ENCODE measurements at places on chromosomes 12 and 14.
A peak's percentile ranks its signal among the peaks of the same experiment; 100 is the strongest.

DNA sequence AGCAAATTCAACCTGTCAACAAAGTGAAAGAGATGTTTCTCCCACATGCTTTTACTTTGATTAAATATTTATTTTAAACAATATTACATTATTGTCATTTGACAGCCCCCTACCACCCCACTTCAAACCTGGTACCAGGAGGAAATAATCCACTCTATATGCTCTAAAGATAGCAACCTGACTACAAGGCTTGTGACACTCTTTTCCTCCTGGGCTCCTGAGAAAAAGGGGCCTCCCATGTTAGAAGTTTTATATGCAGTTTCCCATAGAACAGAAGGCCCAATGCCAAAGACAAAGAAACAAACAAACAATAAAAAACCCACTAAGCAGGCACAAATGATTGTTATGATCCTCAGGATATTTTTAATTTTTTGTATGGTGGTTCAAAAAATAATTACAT is 73.6 kb downstream of the RPS29 start:
- H3K27me3 ChIP-seq, result no peaks in the 10 kb centered on the region
- DNase-seq, result no peak
- no peak overlapping the region for H3K4me3 ChIP-seq
- no peaks in the 10 kb centered on the region for H3K36me3 ChIP-seq
- no peaks in the 10 kb centered on the region for H3K4me1 ChIP-seq

GRCh38 chr12:126483145-126484068 is 1418.2 kb downstream of the AACS start:
- H3K4me3 ChIP-seq, result no peak overlapping the region
- no peaks in the 10 kb centered on the region for H3K4me1 ChIP-seq

- no peak overlapping the region for H3K4me3 ChIP-seq
- H3K4me1 ChIP-seq, result no peaks in the 10 kb centered on the region
- H3K27ac ChIP-seq, result no peak overlapping the region
Measured at GRCh38 chr12:76898442-76898841, 19.6 kb upstream of the CSRP2 start.

DNA sequence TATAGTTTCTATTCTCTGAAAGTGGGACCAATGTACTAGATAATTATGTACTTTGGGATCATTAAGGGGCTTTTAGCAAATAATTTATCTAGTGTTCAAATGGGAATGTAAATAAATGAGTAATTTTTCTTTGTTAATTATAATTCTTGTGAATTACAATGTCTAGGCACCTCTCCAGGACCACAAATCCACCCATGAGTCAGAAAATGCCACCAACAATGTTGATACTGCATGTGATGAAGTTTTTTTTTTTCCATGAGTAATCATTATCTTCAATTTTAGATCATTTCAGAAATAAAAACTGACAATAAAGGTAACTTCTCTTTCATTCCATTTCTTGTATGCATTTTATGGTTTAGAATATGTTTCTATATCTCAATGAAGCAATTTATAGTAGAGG is 470.3 kb downstream of the VRK1 start:
- H3K27me3 ChIP-seq, result no peaks in the 10 kb centered on the region
- no peak for DNase-seq
- H3K4me1 ChIP-seq, result peaks cover 10% of the 10 kb centered on the region
- no peak overlapping the region for H3K27ac ChIP-seq
- no peaks in the 10 kb centered on the region for H3K36me3 ChIP-seq
- H3K4me3 ChIP-seq, result no peak overlapping the region

DNA sequence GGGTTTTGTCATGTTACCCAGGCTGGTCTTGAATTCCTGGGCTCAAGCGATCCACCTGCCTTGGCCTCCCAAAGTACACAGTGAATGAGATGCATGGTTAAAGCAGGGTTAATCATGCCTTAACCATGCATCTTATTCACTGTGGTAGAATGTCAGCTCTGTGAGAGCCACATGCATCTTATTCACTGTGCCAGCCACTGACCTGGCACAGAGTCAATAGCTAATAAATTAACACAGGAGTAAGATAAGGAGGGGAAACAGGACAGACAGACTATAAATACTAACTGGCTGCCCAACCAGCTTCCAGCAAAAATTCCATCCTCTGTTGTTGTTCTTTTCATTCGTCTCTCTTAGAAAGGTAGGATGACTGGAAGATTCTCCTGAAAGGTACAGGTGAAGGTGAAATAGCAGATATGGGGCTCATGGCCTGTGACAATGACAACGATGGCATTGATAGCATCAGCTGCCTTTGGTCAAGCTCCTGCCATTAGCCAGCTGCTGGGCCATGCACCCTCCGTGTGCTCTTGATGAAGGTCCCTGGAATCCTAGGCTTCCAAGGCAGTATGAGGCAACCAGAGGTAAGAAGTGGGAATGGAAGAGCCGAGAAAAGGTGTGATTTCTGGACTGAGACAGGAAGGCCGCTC is 76.6 kb downstream of the ZNF664 start:
- H3K4me3 ChIP-seq, result no peak overlapping the region
- no peaks in the 10 kb centered on the region for H3K27me3 ChIP-seq
- H3K36me3 ChIP-seq, result no peaks in the 10 kb centered on the region
- peak; percentile 58 for DNase-seq

- H3K4me3 ChIP-seq, result no peak overlapping the region
- H3K4me1 ChIP-seq, result peaks cover 5% of the 10 kb centered on the region
- no peak for DNase-seq
- H3K27me3 ChIP-seq, result no peaks in the 10 kb centered on the region
- no peak overlapping the region for H3K27ac ChIP-seq
Measured at GRCh38 chr14:33716921-33717320, 234.0 kb downstream of the EGLN3 start.

- no peak overlapping the region for H3K4me3 ChIP-seq
- DNase-seq, result peak; percentile 9
- no peak overlapping the region for H3K27ac ChIP-seq
- no peaks in the 10 kb centered on the region for H3K36me3 ChIP-seq
- no peaks in the 10 kb centered on the region for H3K27me3 ChIP-seq
Measured at GRCh38 chr14:70123796-70124195, 65.0 kb downstream of the SLC8A3 start.

DNA sequence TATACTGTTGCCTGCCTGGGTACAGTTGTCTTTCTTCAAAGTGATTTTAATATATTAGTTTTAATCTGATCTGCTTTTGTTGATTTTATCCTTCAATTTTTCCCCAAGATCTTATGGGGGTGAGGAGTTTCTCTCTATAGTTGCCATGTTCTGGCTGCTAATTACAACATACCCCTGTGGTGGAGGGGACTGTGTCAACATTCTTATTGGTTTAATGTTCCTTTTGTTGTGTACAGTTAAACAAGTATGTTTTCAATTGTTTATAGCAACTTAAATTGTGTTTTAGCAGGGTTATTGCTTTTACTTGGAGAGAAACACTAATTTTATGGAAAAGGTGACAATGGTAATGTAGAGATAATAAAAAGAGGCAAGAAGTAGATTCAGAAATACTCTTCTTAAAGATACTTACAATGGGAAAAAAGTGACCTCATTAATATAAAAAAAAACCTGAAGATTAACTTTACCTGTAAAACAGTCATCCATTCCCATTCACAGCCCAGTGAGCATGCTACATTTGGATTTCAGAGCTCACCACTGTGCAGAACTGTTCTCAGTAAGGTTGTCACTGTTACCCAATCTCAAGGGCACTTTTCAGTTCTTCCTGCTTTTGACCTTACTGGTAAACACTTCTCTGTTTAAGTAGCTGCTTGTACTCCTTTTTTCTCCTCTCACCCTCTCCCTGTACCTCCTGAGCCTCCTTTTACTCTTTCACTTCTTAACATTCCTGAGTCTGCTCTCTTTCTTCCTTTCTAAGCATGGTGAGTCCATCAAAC is 8.1 kb upstream of the LRRK2 start:
- H3K36me3 ChIP-seq, result no peaks in the 10 kb centered on the region
- no peaks in the 10 kb centered on the region for H3K27me3 ChIP-seq

- no peak overlapping the region for H3K4me3 ChIP-seq
- H3K4me1 ChIP-seq, result peaks cover 5% of the 10 kb centered on the region
- no peaks in the 10 kb centered on the region for H3K27me3 ChIP-seq
- no peak for DNase-seq
- H3K36me3 ChIP-seq, result no peaks in the 10 kb centered on the region
Measured at GRCh38 chr14:24416254-24416931, 13.1 kb downstream of the CBLN3 start.

- DNase-seq, result no peak
- no peak overlapping the region for H3K4me3 ChIP-seq
- peak overlapping the region; percentile 33 for H3K27ac ChIP-seq
- peaks cover 16% of the 10 kb centered on the region for H3K4me1 ChIP-seq
- no peaks in the 10 kb centered on the region for H3K27me3 ChIP-seq
Measured at GRCh38 chr12:42483521-42483790, 106.1 kb downstream of the PRICKLE1 start.

- no peaks in the 10 kb centered on the region for H3K4me1 ChIP-seq
- no peak overlapping the region for H3K4me3 ChIP-seq
- no peak overlapping the region for H3K27ac ChIP-seq
- H3K27me3 ChIP-seq, result no peaks in the 10 kb centered on the region
- H3K36me3 ChIP-seq, result no peaks in the 10 kb centered on the region
- DNase-seq, result no peak
Measured at GRCh38 chr14:79201564-79202207, 1009.6 kb downstream of the DIO2 start.

- DNase-seq, result no peak
- H3K27ac ChIP-seq, result no peak overlapping the region
- no peak overlapping the region for H3K4me3 ChIP-seq
- peaks cover 13% of the 10 kb centered on the region for H3K27me3 ChIP-seq
Measured at GRCh38 chr14:56731187-56731586, 79.1 kb downstream of the OTX2 start.

GRCh38 chr12:92271341-92271740 is 125.7 kb upstream of the BTG1 start:
- no peaks in the 10 kb centered on the region for H3K36me3 ChIP-seq
- H3K27ac ChIP-seq, result no peak overlapping the region
- no peaks in the 10 kb centered on the region for H3K27me3 ChIP-seq
- no peaks in the 10 kb centered on the region for H3K4me1 ChIP-seq
- DNase-seq, result no peak
- no peak overlapping the region for H3K4me3 ChIP-seq

GRCh38 chr12:66898700-66899469 is 220.0 kb upstream of the GRIP1 start:
- H3K4me1 ChIP-seq, result no peaks in the 10 kb centered on the region
- no peaks in the 10 kb centered on the region for H3K27me3 ChIP-seq
- H3K4me3 ChIP-seq, result no peak overlapping the region
- H3K27ac ChIP-seq, result no peak overlapping the region
- DNase-seq, result no peak
- H3K36me3 ChIP-seq, result no peaks in the 10 kb centered on the region

DNA sequence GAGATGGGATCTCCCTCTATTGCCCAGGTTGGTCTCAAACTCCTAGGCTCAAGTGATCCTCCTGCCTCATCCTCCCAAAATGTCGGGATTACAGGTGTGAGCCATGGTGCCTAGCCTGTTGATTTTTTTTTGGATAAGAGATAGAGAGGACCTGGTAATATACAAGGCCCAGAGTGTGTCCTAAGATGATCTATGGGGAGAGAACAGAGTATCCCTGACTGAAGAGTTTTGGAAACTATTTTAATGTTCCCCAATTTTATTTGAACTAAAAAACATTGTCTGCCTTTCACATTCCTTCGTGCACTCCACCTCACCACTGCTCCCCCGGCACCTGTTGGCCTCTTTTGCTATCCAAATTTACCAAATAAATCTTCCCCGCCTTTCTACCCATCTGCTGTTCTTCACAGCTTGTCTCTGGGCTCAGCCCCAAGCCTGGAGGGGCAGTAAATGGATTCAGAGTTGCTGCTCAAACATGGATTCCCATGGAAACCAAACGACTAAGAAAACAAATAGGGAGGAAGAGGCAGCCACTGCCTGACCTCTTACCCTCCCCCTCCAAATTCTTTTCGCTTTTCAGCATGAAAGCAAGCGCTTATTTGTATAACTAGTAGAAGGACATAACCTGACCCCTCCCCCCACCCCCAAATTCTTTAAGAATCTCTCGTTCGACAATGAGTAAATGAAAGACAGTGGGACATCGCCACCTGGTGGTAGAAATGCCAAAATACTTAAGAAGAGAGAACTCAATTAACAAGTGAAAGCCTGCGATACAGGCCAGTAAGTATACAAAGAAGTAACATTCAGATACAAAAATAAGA is 22.6 kb downstream of the OR10G3 start:
- H3K4me3 ChIP-seq, result no peak overlapping the region
- H3K36me3 ChIP-seq, result no peaks in the 10 kb centered on the region
- DNase-seq, result peak; percentile 74

GRCh38 chr14:61323970-61324369 is 2.6 kb downstream of the PRKCH start:
- H3K4me1 ChIP-seq, result peaks cover 6% of the 10 kb centered on the region
- no peaks in the 10 kb centered on the region for H3K27me3 ChIP-seq
- H3K27ac ChIP-seq, result no peak overlapping the region
- no peaks in the 10 kb centered on the region for H3K36me3 ChIP-seq
- DNase-seq, result no peak
- H3K4me3 ChIP-seq, result no peak overlapping the region

GRCh38 chr12:87509237-87509820 is 519.9 kb downstream of the C12orf50 start:
- no peak for DNase-seq
- H3K36me3 ChIP-seq, result no peaks in the 10 kb centered on the region
- H3K4me3 ChIP-seq, result no peak overlapping the region
- no peak overlapping the region for H3K27ac ChIP-seq

- H3K27me3 ChIP-seq, result no peaks in the 10 kb centered on the region
- no peak overlapping the region for H3K4me3 ChIP-seq
- no peak for DNase-seq
- no peaks in the 10 kb centered on the region for H3K4me1 ChIP-seq
Measured at GRCh38 chr12:131204416-131205274, 250.9 kb downstream of the ADGRD1 start.

GRCh38 chr12:121614872-121615467 is 11.4 kb upstream of the ORAI1 start:
- H3K4me3 ChIP-seq, result no peak overlapping the region
- H3K27ac ChIP-seq, result no peak overlapping the region
- H3K36me3 ChIP-seq, result no peaks in the 10 kb centered on the region
- no peak for DNase-seq
- H3K27me3 ChIP-seq, result no peaks in the 10 kb centered on the region

GRCh38 chr14:100399052-100399849 is 76.1 kb downstream of the SLC25A47 start:
- no peak overlapping the region for H3K27ac ChIP-seq
- no peaks in the 10 kb centered on the region for H3K27me3 ChIP-seq
- H3K36me3 ChIP-seq, result no peaks in the 10 kb centered on the region
- no peak for DNase-seq
- peaks cover 25% of the 10 kb centered on the region for H3K4me1 ChIP-seq
- no peak overlapping the region for H3K4me3 ChIP-seq

- H3K36me3 ChIP-seq, result no peaks in the 10 kb centered on the region
- H3K27ac ChIP-seq, result no peak overlapping the region
- DNase-seq, result no peak
- H3K4me1 ChIP-seq, result no peaks in the 10 kb centered on the region
- no peak overlapping the region for H3K4me3 ChIP-seq
- no peaks in the 10 kb centered on the region for H3K27me3 ChIP-seq
Measured at GRCh38 chr12:120936197-120936596, 32.0 kb upstream of the SPPL3 start.

GRCh38 chr14:73189651-73190050 is 47.7 kb upstream of the PAPLN start:
- H3K4me3 ChIP-seq, result no peak overlapping the region
- H3K36me3 ChIP-seq, result no peaks in the 10 kb centered on the region
- H3K4me1 ChIP-seq, result peaks cover 5% of the 10 kb centered on the region
- no peak for DNase-seq
- no peak overlapping the region for H3K27ac ChIP-seq
- H3K27me3 ChIP-seq, result no peaks in the 10 kb centered on the region

GRCh38 chr14:32762886-32763285 is 175.8 kb upstream of the NPAS3 start:
- no peak for DNase-seq
- no peak overlapping the region for H3K4me3 ChIP-seq
- H3K27me3 ChIP-seq, result no peaks in the 10 kb centered on the region
- no peaks in the 10 kb centered on the region for H3K36me3 ChIP-seq
- H3K27ac ChIP-seq, result no peak overlapping the region

All from adrenal gland (tissue), 19 donors.